ENCODE measurements at places on chromosomes 7 and 10. TPM values are rescaled to one million over a fixed set of nuclear protein-coding genes. Genes with fewer than 3 reads are reported as not detected.

AS3MT gene
- 4.1 TPM for total RNA-seq

MBLAC1 gene
- total RNA-seq, result 4.9 TPM

A1CF gene
- total RNA-seq, result not detected

SDHAF3 gene
- 4.0 TPM for total RNA-seq

NPVF gene
- total RNA-seq, result not detected

CDHR1 gene
- 68.5 TPM for total RNA-seq

GRCh38 chr10:59672150-59672875 is 37.3 kb downstream of the SLC16A9 start:
- DNase-seq, result no peak

- no peak for DNase-seq
These were observed 40.2 kb upstream of the IFRD1 start for GRCh38 chr7:112410092-112410491.

DNA sequence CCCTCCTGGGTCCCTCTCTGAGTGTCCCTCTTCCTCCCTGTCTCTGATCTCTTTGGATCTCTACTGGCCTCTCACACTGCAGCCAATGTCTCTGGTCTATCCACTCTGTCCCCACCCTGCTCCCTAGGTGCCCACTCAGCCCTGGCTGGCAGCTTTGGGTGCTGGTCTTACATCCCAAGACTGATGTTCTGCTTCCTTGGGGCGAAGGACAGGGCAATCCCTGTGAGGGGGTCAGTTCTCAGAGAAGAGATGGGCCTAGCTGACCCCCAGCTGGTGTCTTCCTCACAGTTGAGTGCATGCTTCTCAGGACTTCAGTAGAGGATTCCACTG is 51.7 kb upstream of the CAMK2B start:
- DNase-seq, result no peak

DNA sequence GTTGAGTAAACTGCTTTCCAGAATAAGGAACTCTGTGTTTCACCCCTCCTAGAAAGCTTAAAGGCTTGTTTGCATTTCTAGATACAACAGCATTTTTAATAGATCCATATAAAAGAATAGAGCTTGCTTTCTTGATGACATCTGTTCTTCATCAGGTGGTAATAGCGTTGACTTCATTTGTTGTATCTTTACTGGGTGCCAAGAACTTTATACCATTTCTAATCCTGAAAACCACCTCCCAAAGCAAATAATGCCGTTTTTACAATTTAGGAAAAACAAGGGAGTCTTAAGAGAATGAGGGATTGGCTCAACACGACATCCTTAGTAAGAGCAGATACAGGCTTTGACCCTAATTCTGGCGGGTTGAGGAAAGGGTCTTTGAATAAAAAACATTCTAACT is 993.4 kb downstream of the TYW1 start:
- DNase-seq, result no peak

Data from lower leg skin (tissue), 4 donors.